Stimulated activated CD4-positive, alpha-beta T cell treated with anti-CD3 and anti-CD28 coated beads, Interleukin-1b, Interleukin-23, amount 100 ng/mL, for 1 hour (primary cell): ENCODE measurements at places on chromosomes 5 and 9.

GRCh38 chr9:1415146-1415545 is 365.0 kb downstream of the DMRT2 start:
- no peak for DNase-seq

- no peak for DNase-seq
These were observed 1.1 kb upstream of the CNTFR start for GRCh38 chr9:34590381-34591247.

DNA sequence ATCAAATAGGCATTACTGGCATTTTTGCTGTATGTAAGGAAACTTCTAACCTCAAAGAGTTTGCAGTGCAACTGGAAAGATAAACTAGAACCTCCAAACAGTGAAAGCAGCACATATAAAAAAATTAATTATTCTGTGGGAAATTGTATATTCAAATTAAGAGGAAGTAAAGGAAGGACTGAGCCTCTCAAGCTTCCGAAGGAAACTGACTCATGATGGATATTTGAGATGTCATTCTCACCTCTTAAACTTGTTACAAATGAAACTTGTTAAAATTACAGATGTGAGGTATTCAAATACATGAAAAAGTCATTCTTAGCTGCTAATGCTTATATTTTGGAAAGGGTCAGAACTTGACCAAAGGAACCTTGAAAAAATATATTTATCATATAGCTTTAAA is 538.7 kb downstream of the PDE4D start:
- no peak for DNase-seq

DNA sequence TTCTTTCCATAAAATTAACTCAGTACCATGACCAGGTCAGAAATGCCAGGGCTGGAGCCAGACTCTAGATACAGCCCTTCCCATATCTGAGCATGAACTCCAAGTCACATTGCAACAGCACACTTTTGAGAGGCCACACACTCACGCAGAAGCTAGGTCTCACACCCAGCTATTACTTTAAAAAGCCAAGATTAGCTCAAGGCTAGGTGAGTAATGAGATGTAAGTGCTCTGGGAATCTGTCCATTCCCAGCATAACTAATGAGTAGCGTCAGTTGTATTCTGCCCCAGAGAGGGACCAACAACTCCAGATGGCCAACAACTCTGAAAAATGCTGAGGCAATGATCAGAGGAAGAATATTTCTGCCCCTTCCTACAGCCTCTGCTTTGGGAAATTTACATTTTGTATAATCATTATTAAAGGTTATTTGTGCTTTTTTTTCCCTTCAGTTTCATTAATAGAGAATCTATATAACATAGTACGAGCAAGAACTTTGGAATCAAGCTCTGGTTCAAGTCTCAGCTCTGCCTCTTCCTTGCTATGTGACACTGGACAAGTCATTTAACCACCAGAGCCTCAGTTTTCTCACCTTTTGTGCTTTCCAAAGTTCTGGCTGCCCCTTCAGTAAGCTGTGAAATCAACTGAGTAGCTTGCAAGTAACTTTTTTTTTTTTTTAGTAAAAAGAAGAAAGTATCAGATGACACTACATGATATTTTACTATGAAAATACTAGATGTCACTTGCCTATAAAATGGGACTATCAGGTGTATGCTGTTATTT is 118.3 kb downstream of the NR6A1 start:
- DNase-seq, result no peak

DNA sequence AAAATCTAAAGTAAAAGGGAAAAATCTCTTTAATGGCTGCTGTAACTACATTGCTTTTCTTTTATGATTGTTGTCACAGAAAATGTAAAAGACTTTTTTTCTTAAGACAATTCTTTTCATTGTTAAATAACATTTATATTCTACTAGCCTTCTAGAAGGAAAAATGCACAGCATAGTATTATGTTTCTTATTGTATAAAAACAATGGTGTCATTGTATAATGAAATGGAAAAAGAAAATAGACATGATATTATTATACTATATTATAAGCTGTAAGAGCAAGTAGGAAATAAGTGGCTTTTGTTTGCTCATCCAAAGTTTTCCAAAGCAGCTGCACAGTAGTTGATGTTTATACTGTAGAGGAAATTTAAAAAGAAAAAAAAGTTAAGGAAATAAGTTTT is 1021.7 kb downstream of the EFNA5 start:
- no peak for DNase-seq

- no peak for DNase-seq
These were observed 17.8 kb downstream of the UNC13B start for GRCh38 chr9:35179347-35180280.

DNA sequence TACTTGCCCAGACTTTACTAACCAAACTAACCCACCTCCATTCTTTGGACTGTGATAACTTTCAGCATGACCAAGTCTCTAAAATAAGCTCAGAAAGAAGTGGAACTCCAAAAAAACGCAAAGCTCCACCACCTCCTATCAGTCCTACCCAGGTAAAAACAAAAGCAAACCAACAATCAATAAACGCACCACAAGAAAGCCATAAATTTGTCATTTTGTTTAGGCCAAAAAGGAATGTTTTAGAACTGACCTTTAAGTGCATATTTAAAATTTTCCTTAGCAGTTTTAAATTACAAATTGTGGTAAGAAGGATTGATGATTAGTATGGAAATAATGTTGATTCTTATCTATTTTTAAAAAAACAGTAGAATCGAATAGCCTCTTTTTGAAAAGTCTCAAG is 25.5 kb upstream of the TTC23L start:
- DNase-seq, result no peak

GRCh38 chr5:112373885-112374284 is 45.2 kb downstream of the EPB41L4A start:
- no peak for DNase-seq

GRCh38 chr9:125391704-125392103 is 130.1 kb downstream of the GAPVD1 start:
- no peak for DNase-seq
